Activated CD8-positive, alpha-beta memory T cell treated with anti-CD3 and anti-CD28 coated beads, Interleukin-2, amount 10 ng/mL, durations not matched to agents 7 days and 5 days (primary cell): ENCODE measurements at places on chromosomes 5 and 9. TPM values are rescaled to one million over a fixed set of nuclear protein-coding genes. Genes with fewer than 3 reads are reported as not detected.
A peak's percentile ranks its signal among the peaks of the same experiment; 100 is the strongest.

DNA sequence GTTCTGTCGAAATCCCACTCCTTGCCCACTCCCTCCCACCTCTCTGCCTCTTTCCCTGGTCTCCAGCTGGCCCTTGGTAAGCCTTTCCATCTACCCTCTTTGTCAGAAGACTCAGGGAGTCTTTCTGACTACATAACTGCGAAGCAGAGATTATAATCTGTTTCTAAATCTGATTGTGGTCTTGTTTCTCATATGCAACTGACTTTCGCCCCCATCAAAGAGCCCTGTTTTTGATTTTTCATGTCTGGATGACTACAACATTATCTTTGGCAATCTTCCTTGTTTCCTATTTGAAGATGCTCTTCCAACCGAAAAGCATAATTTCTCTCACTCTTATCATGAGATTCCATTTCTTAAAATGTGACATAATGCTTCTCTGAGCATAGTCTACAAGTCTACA lies 218.2 kb upstream of the ADAMTSL1 start:
- no peak for DNase-seq
- peaks cover 14% of the 10 kb centered on the region for H3K27me3 ChIP-seq
- H3K4me1 ChIP-seq: no peaks in the 10 kb centered on the region
- H3K4me3 ChIP-seq: no peak overlapping the region
- H3K27ac ChIP-seq: no peak overlapping the region

The COL15A1 gene
- 0.45 TPM for total RNA-seq

GRCh38 chr5:87127956-87128687 lies 139.6 kb upstream of the RASA1 start:
- H3K27me3 ChIP-seq: no peaks in the 10 kb centered on the region
- H3K4me1 ChIP-seq: peaks cover 23% of the 10 kb centered on the region
- H3K36me3 ChIP-seq: peaks cover 9% of the 10 kb centered on the region
- H3K4me3 ChIP-seq: no peak overlapping the region
- DNase-seq: no peak

GRCh38 chr9:29882767-29883166 lies 2309.5 kb upstream of the C9orf72 start:
- DNase-seq: no peak
- no peaks in the 10 kb centered on the region for H3K4me1 ChIP-seq
- H3K4me3 ChIP-seq: no peak overlapping the region
- no peak overlapping the region for H3K27ac ChIP-seq
- H3K27me3 ChIP-seq: no peaks in the 10 kb centered on the region

The FCHSD1 gene
- total RNA-seq: 64.1 TPM

DNA sequence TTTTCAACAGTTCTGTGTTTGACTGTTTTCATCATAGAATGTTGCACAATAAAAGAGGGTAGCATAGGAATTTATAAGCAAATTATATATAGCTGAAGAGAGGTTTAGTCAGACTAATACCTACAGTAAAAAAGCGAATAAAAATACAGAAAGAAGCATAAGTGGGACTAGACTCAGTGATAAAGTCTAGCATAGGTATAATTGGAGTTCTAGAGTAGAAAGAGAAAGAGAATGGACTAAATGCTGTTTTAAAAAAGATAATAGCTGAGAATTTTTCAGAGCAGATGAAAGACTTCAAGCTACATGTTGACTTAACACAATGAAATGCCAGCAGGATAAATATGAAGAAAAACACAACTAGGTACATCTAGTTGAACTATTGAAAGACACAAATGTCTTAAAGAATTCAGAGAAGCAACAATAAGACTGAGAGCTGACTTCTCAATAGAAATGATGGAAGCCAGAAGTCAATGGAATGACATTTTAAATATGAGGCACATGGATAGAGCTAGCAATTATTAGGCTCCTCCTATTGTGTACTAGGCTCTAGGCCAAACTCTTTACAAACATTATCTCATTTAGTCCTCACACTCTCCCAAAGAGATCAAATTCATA lies 573.9 kb downstream of the ZNF608 start:
- H3K36me3 ChIP-seq: no peaks in the 10 kb centered on the region
- H3K27ac ChIP-seq: no peak overlapping the region
- H3K4me3 ChIP-seq: no peak overlapping the region
- no peaks in the 10 kb centered on the region for H3K4me1 ChIP-seq

GRCh38 chr5:38613490-38613889 lies 57.0 kb upstream of the LIFR start:
- no peak overlapping the region for H3K4me3 ChIP-seq
- DNase-seq: no peak
- no peaks in the 10 kb centered on the region for H3K4me1 ChIP-seq
- H3K27ac ChIP-seq: no peak overlapping the region
- peaks cover 10% of the 10 kb centered on the region for H3K27me3 ChIP-seq
- no peaks in the 10 kb centered on the region for H3K36me3 ChIP-seq

DNA sequence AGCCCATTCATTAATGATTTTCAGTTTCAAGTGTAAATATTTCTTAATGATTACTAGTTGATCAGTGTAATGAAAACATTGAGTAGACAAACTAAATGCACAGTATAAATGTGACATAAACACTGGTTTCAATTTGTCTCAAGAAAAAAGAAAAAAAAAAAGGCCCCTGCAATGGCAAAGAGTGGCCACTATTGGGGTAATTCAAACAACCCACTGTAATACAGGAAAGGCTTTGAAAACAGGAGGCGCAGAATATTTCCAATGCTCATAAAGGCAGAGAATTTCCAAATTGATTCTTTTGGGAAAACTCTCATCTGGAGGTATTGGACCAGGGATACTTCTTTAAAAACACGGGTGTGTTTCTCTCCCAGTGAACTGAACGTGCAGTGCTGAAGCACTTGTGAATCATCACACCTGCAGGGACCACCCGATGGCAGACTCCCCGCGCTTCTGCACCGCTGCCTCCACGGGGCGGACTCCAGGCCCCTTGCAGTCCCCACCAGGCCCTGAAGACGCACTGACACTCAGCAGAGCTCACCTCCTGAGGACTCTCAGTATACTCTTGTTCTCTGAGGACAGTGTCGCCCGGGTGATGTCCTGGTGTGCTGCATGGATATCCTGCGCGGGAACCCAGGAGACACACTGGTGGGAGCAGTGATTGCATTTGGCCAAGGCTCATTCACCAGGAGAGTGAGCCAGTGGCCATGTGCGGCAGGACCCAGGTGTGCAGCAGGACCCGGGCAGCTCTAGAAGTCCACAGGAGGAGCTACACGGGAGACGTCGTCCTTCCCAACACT lies 227.6 kb upstream of the IRX4 start:
- no peak for DNase-seq
- H3K27me3 ChIP-seq: no peaks in the 10 kb centered on the region
- no peak overlapping the region for H3K27ac ChIP-seq
- H3K36me3 ChIP-seq: no peaks in the 10 kb centered on the region
- H3K4me1 ChIP-seq: no peaks in the 10 kb centered on the region

DNA sequence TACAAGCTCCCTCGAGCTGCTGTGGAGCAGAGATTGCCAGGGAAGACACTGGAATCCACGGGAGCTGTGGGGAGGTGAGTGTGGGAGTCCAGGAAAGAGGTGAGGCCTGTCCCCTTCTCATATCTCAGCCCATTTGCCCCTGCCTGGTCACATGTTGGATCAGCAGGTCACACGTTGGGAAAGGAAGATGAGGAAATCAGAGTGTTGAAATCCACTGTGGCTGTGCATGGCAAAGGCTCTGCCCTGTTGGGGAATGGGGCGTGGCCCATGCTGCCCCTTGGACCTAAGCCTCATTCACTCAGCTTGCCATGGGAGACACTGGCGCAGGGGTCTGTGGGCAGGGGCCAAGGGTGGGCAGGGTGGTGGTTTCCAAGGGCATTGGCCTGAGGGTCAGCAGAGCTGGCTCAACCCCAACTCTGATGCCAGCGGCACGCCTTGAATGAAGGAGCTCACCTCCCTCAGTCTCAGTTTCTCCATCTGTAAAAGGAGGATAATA lies 85.4 kb upstream of the CPEB4 start:
- no peaks in the 10 kb centered on the region for H3K36me3 ChIP-seq
- no peak overlapping the region for H3K4me3 ChIP-seq
- no peak overlapping the region for H3K27ac ChIP-seq
- H3K4me1 ChIP-seq: no peaks in the 10 kb centered on the region
- no peak for DNase-seq

The CATSPER3 gene
- 0.82 TPM for total RNA-seq

DNA sequence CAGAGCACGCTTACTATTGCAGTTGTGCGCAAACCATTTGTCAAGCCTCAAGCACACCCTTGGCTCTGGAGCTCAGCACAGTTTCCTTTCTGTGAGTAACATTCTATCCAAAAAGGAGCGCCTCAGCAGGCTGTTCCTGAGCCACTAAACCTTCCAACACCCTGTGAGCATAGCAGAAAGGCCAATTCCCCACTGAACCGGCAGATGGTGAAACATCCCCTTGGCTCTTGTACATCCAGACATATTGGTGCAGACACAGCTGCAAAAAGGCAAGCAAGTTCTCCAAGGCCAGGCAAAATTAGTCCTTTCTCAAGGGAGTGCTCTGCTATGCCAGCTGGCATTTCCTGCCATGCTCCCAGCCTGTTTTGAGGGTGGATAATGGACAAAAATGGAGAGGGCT lies 44.1 kb upstream of the CEMIP2 start:
- no peaks in the 10 kb centered on the region for H3K27me3 ChIP-seq
- H3K36me3 ChIP-seq: no peaks in the 10 kb centered on the region
- no peak overlapping the region for H3K27ac ChIP-seq
- H3K4me3 ChIP-seq: no peak overlapping the region

DNA sequence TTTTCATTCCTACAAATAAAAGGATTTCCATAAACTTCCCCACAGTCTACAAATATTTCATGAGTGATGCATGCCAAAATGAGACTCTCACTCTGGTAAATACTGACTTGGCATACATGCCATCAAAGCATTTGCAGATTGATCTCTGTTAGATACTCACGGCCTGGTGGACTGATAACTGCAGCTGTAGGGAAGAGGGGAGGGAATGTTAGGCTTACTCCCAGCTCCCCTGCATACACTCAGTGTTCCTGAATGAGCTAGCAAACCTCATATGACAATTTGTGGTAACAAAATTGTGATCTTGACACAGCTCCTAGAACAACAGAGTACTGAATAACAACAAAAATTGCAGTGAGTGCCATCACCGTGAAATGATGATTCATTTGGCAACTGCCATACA lies 435.3 kb downstream of the NR2F1-AS1 start:
- H3K27ac ChIP-seq: no peak overlapping the region
- H3K4me3 ChIP-seq: no peak overlapping the region
- no peaks in the 10 kb centered on the region for H3K4me1 ChIP-seq
- no peak for DNase-seq
- H3K27me3 ChIP-seq: no peaks in the 10 kb centered on the region

The SLCO6A1 gene
- not detected for total RNA-seq

DNA sequence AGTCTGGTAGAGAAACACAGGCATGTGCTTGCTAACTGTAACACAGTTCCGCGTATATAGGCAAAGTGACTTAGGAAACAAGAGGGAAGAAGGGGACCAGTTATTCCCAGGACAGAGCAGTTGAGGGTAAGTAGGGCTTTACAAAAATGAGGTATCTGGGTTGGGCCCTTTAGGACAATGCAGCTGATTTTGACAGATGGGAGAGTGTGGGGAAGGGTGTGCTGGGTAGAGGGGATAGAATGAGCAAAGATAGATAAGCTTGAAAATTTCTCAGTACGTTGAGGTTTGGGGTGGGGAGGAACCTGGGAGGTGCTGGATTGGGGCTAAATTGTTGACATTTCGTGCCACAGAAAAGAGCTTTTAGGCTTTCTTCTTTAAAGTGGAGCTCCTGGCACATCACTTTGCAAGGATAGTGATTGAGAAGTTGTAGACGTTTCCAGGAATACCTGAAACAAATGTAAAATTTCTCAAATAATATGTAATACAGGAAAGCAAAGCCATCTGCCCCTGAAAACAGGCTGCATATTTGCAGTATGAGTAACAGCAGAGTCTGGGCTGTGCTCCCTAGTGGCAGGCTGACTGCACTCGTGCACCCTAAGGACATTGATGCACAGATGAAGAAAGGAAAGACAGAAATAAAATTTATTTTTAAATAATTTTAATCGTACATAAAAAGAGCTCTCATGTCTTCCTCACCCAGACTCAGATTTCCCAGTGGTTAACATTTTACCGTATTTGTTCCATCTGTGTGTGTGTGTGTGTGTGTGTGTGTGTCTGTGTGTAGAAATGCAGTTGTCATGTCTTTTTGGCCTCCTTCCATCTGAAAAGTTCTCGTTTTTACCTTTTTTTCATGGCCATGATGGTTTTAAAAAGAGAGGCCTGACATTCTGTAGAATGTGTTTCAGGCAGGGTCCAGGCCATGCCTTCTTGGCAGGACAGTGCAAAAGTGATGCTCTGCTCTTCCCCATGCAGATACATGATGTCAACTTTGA lies 144.9 kb upstream of the DMRT1 start:
- no peak for DNase-seq
- peaks cover 5% of the 10 kb centered on the region for H3K27me3 ChIP-seq
- H3K4me1 ChIP-seq: peaks cover 8% of the 10 kb centered on the region
- no peak overlapping the region for H3K27ac ChIP-seq

GRCh38 chr9:127161081-127161624 lies 38.7 kb upstream of the ANGPTL2 start:
- peak; percentile 35 for DNase-seq
- H3K36me3 ChIP-seq: no peaks in the 10 kb centered on the region
- peaks cover 30% of the 10 kb centered on the region for H3K4me1 ChIP-seq
- H3K27me3 ChIP-seq: peaks cover 4% of the 10 kb centered on the region

- H3K4me3 ChIP-seq: no peak overlapping the region
- H3K4me1 ChIP-seq: no peaks in the 10 kb centered on the region
- H3K27me3 ChIP-seq: no peaks in the 10 kb centered on the region
- DNase-seq: no peak
- H3K27ac ChIP-seq: no peak overlapping the region
Measured at GRCh38 chr5:107231191-107231590, 439.5 kb downstream of the EFNA5 start.

DNA sequence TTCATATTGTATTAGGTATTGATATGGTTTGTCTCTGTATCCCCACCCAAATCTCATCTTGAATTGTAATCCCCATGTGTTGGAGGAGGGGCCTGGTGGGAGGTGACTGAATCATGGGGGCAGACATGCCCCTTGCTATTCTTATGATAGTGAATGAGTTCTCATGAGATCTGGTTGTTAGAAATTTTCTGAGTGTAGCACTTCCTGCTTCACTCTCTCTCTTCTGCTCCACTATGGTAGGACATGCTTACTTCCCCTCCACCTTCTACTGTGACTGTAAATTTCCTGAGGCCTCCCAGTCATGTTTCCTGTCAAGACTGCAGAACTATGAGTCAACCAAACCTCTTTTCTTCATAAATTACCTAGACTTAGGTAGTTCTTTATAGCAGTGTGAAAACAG lies 187.4 kb upstream of the SLC24A2 start:
- H3K4me3 ChIP-seq: no peak overlapping the region
- H3K4me1 ChIP-seq: peaks cover 20% of the 10 kb centered on the region
- no peaks in the 10 kb centered on the region for H3K27me3 ChIP-seq

DNA sequence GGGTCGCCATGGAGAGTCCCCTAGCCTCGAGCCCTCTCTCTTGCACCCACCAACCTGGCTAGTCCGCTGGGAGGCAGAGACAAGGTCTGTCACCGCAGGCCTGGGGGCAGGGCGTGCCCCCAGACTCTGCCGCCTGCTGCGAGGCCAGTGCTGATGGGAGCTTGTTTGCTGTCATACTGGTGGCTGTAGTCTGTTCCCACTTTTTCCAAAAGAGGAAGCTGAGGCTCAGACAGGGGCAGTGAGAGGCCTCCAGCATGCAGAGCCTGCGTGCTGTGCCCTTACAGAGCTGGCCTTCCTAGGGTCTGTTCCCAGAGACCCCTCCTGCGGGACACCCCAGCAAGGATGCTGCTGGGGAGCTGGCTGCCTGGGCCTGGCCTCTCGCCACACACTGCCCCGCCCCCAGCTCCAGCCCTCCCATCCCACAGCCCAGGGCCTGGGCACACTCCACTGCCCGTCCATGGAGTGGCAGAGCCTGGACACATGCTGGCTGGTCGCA lies 21.0 kb upstream of the SUSD3 start:
- H3K4me3 ChIP-seq: no peak overlapping the region
- H3K4me1 ChIP-seq: peaks cover 13% of the 10 kb centered on the region
- DNase-seq: no peak
- H3K36me3 ChIP-seq: peaks cover 2% of the 10 kb centered on the region
- no peaks in the 10 kb centered on the region for H3K27me3 ChIP-seq
- no peak overlapping the region for H3K27ac ChIP-seq
